ENCODE measurements at places on chromosomes 12 and 14. TPM values are rescaled to one million over a fixed set of nuclear protein-coding genes. Genes with fewer than 3 reads are reported as not detected.

FITM1 gene
- not detected for total RNA-seq

TPPP2 gene
- not detected for total RNA-seq

LRRC10 gene
- total RNA-seq: not detected

C14orf132 gene
- 2.6 TPM for total RNA-seq

KLRB1 gene
- not detected for total RNA-seq

ADAMTS20 gene
- not detected for total RNA-seq

OR4E2 gene
- total RNA-seq: not detected

KIAA0586 gene
- 19.3 TPM for total RNA-seq

IL22 gene
- not detected for total RNA-seq

MUCL1 gene
- not detected for total RNA-seq

- DNase-seq: no peak
These were observed 85.6 kb downstream of the SYNE2 start for GRCh38 chr14:63938198-63939005.

DNA sequence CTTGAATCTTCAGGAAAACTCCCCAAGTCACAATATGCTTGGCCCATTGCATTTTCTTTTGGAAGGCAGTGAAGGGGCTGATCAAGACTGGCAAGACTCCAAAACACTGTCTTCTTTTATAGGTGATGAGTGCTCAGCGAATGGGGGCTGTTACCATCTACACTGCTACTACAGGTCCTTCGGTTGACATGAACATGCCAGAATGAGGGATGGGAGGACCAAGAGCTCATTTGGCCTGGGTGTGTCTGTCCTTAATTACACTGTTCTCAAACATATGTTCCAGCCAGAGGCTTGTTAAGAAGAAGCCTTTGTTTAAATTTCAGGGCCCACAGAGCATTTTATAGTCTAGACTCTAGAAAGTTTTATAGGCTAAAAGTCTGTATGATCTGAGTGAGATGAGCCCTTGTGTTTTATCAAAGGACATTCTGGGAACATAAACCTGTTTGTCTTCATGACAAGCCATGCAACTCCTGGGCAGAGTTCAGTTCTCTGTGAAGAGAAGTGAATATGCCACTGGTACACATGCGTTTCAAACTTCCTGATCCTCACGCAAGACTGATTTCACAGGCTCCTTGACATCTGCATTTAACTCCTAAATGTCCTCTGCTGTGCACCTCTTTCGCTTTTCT, 4.7 kb upstream of the FAM234B start:
- DNase-seq: no peak

DNA sequence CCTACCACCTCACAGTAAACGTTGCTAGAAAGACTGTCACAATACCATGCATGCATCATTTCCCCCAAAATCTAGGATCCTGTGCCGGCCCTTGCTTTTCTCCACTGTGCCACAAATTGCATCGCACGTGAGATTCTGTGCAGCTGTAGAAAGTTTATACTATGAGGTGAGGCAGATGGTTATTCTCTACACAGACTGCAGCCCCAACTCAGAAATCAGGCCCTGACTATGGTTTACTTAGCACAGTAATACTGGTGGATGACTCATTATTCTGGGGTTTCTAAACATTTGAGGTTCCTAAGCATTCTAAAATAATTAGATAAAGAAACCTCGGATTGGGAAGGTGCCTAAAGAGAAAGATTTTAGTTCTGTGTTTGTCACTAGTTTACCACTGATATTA, 163.8 kb upstream of the CCDC198 start:
- DNase-seq: no peak

- DNase-seq: no peak
These were observed 1.1 kb downstream of the SMIM10L1 start for GRCh38 chr12:11171969-11172675.

- DNase-seq: no peak
These were observed 12.5 kb upstream of the FOXN3 start for GRCh38 chr14:89429199-89430181.

GRCh38 chr12:102484017-102484416, 3.7 kb upstream of the IGF1 start:
- DNase-seq: no peak

DNA sequence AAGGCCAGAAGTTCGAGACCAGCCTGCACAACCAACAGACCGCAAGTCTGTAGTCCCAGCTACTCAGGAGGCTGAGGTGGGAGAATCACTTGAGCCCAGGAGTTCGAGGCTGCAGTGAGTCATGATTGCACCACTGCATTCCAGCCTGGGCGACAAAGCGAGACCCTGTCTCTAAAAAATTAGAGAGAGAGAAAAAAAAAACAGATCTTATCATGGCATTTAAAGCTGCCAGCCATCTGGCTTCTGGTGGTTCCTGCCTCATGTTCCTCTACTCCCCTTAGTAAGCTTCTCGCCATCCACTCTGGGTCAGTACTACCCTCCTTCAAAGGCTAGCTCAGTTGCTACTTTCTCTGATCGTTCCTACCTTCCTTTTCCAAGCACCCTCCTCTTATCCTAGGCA, 16.1 kb downstream of the CLSTN3 start:
- DNase-seq: no peak

DNA sequence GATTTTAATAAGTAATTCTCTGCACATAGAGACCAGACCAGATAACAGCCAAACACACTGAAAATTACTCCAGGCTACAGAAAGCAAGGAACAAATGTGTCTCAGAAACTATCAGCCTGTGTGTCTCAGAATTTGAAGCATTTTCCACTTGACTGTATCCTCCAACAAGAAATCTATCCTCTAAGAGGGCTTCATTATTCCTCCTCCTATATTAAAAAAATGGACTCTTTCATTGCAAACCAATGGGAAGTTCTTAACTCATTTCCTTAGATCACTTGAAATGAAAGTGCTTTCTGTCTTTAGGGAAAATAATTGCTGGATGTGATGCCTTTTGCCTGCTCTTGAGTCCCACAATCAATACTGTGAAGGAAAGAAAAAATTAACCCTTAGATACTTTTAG, 2.3 kb downstream of the ST8SIA1 start:
- no peak for DNase-seq

DNA sequence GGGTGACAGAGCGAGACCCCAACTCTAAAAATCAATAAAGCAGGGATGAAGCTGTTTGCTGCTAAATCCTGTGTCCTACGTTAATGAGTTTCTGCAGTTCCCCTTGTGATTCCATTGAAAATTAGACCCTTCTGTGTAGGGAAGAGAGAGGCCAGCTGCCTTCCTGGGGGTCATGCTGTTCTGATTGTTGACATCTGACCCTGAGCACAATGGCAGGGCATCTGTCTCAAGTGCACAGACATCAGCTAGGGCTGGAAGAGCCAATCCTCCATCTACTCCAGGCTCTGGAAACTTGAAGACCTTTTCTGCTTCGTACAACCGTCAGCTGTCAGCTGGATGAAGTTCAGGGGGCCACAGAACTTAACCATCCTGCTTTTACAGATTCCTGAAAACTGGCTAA, 10.1 kb downstream of the FBXL14 start:
- no peak for DNase-seq

GRCh38 chr12:68745376-68745903, 536 bp upstream of the SLC35E3 start:
- DNase-seq: no peak

DNA sequence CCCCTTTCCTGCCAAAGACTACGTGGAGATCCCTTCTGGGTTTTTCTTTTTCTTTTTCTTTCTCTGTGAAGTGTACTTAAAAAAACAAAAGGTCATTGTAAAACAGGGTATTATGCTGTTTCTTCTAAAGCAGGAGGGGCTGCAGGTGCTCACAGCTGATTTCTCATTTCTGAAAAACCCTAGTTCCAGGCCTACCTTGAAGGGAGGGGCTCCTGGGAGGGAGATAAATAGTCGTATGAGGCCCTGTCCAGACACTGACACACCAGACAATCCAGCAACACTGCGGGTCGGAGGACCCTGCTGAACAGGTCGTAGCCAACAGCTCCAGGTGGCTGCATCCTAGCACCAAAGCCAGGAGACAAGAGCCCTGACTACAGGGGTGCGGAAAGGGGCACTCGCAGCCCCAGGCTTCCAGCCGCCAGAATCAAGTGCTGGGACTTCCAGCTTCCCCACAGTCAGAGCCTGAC, 41.1 kb downstream of the PSMA6 start:
- no peak for DNase-seq

DNA sequence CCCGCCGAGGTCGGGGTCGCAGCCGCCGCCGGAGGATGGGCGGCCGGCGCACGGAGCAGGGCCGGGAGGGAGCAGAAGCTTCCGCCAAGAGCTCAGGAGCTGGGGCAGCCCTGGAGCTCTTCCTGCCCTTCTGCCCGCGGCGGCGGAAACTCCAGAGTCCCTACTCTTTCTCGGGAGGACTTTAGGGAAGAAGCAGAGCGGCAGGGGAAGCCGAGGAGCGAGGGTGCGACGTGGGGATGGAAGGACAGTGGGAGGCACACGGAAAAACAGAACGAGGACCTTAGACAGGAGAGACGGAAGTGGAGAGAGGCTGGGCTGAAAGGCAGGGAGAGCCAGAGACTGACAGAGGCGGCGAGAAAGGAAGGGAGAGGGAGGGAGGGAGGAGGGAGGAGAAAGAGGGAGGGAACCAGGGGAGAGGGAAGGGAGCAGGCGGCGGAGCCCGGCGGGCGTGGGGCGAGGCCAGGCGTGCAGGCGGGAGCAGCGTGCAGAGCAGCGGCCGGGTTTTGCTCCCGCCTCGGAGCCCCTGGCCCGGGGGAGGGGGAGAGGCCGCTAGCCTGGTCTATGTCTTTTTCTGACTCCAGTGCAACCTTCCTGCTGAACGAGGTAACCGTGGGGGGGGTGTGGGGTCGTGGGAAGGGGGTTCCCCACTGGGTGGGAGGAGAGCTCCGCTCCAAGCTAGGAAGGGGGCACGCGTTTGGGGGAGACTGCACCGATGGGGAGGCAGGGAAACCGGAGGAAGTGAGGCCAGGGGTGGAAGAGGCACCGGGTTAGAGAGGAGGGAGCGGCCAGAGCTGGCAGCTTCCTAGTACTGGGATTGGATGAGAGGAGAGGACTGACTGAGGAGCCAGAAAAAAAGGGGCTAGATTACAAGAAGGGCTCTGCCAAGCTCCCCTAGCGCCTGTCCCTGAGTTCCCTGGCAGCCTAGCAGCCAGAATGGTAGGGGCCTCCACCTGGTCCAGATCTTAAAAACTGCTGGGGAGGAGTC, 2.9 kb upstream of the CACNB3 start:
- DNase-seq: peak; percentile 30

DNA sequence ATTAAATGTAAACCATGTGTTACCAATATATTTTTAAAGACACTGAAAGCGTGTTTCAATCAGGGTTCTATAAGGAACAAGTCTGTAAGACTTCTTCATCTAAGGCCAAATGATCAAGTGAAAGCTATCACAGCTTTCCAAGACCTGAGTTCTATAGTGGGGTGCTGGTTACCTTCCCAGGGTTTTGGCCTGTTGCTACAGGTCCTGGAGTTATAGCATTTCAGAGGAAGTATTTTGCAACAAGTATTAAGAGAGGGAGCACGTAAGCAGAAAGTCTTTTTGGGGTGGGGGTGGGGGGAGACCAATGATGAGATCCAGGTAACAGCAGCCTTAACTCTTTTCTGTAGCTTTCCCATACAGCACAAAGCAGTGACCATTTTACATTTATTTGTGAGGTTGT, 43.8 kb downstream of the FOXN3 start:
- no peak for DNase-seq

GRCh38 chr12:75862692-75863471, 168.7 kb downstream of the PHLDA1 start:
- peak; percentile 58 for DNase-seq

- peak; percentile 45 for DNase-seq
These were observed 117.6 kb upstream of the RASSF8 start for GRCh38 chr12:25840678-25841465.

DNA sequence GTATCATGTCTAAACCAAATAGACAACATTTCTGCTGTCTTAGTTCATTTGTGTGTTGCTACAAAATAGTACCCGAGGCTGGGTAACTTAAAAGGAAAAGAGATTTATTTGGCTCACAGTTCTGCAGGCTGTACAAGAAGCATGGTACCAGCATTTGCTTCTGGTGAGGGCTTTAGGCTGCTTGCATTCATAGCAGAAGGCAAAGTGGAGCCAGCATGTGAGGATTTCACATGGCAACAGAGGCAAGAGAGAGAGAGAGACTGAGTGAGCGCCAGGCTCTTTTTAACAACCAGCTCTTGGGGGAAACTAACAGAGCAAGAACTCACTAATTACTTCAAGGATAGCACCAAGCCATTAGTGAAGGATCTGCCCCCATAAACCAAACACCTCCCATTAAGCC, 271.4 kb upstream of the SRRM4 start:
- no peak for DNase-seq

DNA sequence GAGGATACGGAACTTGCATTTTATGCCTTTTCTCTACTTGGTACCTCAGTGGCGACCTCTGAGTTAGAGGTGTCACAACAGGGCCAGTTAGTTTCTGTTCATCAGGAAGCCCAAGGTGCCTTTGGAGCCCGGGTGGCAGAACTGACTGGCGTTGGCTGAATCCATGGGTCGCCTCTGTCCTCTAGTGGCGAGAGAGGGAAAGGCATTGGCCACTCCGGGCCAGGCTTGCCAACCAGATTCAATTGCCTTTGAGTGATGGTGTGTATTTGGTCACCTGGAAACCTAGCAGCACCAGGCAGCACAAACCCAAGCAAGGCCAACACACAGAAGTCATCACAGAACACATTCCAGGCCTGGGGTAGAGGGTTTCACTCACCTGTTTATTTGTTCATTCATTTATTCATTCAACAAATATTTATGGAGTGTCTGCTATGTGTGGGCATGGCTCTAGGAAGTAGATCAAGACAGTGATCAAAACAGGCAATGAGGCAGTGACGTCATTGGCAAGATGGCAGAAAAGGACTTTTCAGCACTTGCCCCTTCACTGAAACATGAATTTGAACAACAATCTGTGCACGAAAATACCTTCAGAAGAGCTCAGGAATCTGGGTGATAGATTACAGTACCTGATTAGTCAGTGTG, 40.5 kb upstream of the KCNA5 start:
- DNase-seq: no peak

DNA sequence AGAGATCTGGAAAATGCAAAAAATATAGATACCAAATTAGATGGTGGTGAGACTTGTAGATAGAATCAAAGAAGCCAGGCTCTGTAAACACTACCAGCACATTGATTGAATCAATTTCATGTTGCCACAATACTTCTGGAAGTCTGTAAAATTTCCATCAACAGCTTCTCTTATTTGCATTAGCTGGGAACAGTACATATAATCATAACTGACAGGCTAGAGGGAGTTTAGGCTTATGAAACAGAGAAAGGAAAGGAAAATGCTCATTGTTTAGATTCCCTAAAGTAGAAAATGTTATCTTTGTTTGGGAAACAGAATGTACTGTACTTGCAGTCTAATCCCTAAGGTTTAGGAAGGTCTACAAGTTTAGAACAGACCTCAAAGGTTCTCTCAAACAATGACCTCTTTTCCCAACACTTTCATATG, 335.2 kb downstream of the CEP128 start:
- DNase-seq: no peak

DNA sequence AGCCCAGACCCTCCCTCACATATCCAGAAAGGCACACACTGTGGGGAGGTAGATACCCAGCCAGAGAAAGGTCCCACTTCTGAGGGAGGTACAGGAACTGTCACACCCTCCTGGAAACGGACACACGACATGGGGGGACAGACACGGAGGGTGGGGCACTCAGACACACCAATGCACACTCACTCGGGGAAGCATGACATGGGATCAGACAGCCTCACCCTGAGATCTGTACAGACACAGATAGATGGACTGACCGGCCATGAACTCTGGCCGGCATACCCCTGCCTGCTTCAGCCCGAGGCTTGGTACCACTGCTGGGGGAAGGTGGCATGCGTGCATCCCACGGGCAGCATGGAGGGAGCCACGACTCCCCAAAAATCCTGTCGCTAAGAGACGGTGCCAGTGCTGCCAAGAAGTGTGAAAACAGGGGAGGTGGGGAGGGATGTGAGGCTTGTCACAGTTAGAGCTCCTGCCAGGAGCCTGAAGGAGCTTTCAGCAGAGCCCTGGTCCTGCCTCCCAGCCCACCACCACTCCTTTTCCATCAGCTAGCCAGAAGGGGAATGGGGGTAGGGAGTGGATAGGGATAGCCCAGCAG, 571 bp downstream of the CPNE6 start:
- no peak for DNase-seq
